ENCODE measurements at places on chromosomes 7 and 10. TPM values are rescaled to one million over a fixed set of nuclear protein-coding genes. Genes with fewer than 3 reads are reported as not detected.

Gene RBP4
- total RNA-seq, result 16.8 TPM

Gene PSD
- 439 TPM for total RNA-seq

Gene SPDYE1
- total RNA-seq, result not detected

Gene CASP2
- total RNA-seq, result 8.4 TPM

Gene GIMAP5
- 19.3 TPM for total RNA-seq

Gene C10orf62
- not detected for total RNA-seq

- DNase-seq, result no peak
Measured at GRCh38 chr10:97882142-97883091, 32.8 kb downstream of the GOLGA7B start.

DNA sequence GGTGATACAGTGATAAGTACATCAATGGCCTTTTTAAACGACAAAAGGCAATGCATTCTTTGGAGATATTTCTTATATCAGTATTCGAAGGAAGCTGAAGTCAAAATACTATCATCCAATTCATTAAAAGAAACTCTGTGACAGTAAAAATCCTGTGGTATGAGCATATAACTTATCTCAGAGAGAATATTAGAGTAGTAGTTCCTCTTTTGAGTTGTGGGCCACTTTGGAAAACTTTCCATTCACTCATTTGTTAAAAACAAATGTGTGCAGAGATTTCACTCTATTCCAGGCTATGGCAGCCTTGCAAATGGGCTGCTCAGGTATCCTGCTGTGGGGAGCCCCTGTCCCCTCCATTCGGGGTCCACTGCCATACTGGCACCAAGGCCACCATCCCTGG is 55.3 kb upstream of the ZNF438 start:
- no peak for DNase-seq

DNA sequence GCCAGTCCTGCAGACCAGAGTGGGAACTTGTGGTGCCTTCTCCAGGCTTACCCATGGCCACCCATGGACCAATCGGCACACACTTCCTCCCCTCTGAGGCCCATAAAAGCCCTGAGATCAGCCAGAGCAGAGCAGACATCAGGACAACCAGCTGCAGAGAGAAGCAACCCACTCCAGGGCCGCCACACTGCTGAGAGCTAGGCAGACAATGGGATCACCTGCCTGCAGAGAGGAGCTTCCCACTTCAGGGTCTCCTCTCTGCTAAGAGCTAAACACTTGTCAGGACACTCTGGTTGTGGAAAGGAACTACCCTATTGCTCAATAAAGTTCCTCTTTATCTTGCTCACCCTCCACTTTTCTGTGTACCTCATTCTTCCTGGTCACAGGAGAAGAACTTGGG is 34.0 kb downstream of the C7orf25 start:
- no peak for DNase-seq

DNA sequence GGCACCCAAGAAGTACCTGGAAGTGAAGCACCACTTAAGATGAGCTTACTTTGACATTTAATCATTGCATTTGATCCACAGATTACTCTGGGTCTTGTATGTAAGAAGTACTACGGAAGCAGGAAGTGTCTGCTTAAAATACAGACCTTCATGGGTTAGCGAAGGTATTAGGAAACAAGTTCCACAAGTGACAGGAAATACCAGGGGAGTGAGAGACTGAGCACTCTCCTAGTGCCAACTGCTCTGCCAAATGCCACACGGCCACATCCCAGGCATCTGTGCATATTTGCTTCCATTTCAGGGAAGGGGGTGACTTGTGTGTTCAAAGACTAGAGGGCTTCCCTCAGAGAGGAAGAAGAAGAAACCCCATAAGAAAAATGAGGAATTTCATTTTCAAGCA is 57.2 kb upstream of the ANK3 start:
- DNase-seq, result no peak

GRCh38 chr10:89426230-89426868 is 12.0 kb downstream of the IFIT5 start:
- no peak for DNase-seq
